Urinary bladder (tissue), 4 donors: ENCODE measurements at places on chromosomes 7 and 10. TPM values are rescaled to one million over a fixed set of nuclear protein-coding genes. Genes with fewer than 3 reads are reported as not detected.

FZD1 gene
- 25.1 TPM for total RNA-seq

ASAH2 gene
- 1.1 TPM for total RNA-seq

TFEC gene
- 8.2 TPM for total RNA-seq

KIAA1217 gene
- 18.0 TPM for total RNA-seq

CNNM2 gene
- total RNA-seq: 9.0 TPM

SPDYE16 gene
- total RNA-seq: not detected

CDC14C gene
- not detected for total RNA-seq

NYAP1 gene
- total RNA-seq: 1.6 TPM

ACBD7 gene
- 5.2 TPM for total RNA-seq

CALHM3 gene
- not detected for total RNA-seq

TM9SF3 gene
- total RNA-seq: 156 TPM

SMURF1 gene
- total RNA-seq: 19.7 TPM

FXYD4 gene
- 0.95 TPM for total RNA-seq

TSPAN33 gene
- total RNA-seq: 9.5 TPM

RALA gene
- 32.7 TPM for total RNA-seq

SPOCK2 gene
- 3.2 TPM for total RNA-seq

STEAP1B gene
- total RNA-seq: 3.2 TPM

TRIM50 gene
- 0.21 TPM for total RNA-seq

PDAP1 gene
- total RNA-seq: 11.4 TPM

ZNF727 gene
- 0.32 TPM for total RNA-seq
